CD4-positive, alpha-beta T cell treated with Interleukin-10 for 1 hour (primary cell): ENCODE measurements at places on chromosomes 2 and 18.

DNA sequence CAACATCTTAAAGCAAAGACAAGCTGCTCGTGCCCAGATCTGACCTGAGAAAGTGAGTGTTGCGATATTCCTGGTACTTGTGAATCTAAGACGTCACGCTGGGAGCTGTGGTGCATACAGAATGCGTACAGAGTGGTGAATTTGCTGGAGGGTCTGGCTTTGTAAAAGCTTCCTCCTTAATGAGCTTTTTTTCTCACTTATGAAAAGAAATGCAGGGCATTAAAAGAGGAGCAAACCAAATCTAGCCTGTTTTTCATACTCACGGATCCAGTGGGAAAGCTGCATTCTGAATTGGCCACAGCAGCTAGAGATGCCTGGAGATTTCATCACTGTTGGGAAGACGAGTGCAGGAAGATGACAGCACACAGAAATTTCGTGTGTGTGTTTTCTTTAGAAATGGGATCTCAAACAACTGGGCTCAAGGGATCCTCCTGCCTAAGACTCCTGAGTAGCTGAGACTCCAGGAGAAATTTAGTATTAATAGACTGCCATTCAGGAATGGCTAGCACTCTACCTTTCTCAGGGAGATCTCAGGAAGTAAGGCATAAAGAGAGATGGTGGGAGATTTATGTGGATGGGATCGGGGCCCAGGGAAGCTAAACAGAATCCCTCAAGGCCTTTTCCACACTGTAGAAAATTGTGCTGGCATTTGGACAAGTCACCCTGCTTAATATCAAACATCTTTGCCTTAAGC lies 181.3 kb downstream of the ALPK2 start:
- no peak for DNase-seq

GRCh38 chr2:8520791-8521344 lies 161.0 kb upstream of the ID2 start:
- no peak for DNase-seq

GRCh38 chr2:28539118-28539541 lies 43.3 kb downstream of the PLB1 start:
- DNase-seq = no peak

DNA sequence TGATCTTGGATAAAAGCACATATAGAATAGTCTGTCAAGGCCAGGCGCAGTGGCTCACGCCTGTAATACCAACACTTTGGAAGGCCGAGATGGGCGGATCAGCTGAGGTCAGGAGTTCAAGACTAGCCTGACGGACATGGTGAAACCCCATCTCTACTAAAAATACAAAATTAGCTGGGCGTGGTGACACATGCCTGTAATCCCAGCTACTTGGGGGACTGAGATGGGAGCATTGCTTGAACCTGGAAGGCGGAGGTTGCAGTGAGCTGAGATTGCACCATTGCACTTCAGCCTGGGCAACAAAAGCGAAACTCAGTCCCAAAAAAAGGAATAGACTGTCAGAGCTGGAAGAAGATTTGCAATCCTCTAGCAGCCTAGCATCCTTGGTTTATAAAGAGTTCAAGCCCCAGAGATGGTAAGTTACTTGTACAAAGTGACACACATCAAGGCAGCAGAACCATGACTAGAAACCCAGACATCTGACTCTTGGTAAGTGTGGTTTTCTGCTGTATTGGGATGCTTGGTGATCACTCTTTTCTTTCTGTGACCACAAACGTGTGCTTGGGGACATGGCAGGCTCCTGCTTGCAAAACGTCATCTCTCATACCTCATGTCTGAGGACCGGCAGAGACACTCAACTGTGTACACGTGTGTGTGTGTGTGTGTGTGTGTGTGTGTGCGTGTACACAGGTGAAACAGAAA lies 69.0 kb downstream of the OSBPL6 start:
- DNase-seq = no peak

GRCh38 chr2:42999391-42999841 lies 207.0 kb upstream of the HAAO start:
- no peak for DNase-seq

DNA sequence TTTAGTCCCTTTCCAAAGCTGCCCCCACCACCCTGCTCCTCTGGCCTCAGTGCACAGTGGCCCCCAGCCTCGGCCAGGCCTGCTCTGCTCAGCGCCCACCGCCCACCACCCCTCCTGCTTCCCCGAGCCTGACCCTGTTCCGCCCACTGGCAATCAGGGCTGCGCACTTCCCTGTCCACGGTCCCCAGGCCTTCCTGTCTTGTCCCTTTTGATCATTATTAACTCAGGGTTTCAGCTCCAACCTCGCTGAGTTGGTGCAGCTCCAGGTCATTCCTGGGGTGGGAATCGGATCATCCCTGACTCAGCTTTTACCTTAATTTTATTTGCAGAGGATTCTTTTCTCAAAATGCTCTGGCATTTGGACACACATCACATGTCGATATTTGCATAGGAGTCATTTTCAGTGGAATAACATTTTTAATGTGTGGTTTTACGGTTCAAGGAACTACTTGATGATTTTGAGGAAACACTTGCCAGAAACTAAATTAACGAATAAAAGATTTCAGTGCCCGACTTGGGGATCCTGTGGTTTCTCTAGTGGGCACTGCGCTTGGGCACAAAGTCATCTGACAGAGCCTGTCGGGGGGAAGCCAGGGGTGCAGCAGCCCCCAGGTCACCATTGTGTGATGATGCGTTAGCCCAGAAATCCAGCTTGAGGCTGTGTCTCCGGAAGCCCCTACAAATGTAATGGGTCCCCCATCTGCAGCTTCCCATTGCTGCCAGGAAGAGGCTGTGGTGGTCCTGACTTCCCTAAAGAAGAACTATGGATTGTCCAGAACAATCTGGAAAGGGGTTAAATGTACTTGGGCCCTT lies 1.0 kb upstream of the ESPNL start:
- DNase-seq = no peak

DNA sequence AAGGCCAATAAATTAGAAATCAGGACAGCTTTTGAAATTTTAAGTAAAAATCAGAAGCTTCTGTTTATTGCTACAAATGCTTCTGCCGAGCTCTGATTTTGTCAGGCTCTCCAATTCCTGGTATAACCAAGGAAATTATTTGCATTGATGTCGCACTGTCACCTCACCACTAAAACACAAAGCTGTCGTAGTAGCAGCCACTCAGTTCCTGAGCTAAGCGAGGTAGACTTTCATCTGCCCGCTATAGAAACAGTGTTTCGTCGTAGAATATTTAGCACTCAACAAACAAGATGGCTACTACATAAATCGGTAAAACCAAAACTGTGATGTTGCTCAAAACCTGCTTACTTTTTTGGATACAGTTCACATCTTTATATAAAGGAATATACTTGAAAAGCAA lies 141.3 kb upstream of the FOSL2 start:
- peak; percentile 48 for DNase-seq

DNA sequence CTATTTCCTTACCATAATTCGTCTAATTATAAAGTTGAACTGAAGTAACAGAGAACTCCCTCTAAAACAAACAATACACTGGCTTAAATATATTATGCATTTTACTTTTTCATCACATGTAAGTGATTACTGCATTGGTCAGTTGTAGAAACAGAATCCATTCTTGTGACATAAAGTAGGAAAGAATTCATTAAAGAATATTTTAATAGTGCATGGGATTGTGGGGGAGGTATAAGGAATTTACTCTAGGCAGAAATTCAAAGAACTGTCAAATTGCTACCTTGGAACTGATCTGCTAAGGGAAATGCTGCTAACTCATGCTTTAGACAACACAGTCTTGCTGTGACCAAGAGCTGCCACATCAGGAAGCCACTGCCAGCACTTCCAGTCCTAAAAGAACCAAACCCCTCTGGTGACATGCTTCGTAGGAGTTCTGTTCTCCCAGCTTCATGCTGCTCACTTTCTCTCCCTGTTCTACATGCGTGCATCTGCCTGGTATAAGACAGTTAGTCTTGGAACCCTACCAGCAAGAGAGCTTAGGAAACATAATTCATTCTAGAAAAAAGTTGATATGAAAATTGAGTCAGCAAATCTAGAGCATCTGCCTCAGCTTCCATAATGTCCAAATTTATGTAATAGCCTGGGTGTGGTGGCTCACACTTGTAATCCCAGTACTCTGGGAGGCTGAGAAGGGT lies 1137.6 kb upstream of the NXPH2 start:
- DNase-seq = no peak

DNA sequence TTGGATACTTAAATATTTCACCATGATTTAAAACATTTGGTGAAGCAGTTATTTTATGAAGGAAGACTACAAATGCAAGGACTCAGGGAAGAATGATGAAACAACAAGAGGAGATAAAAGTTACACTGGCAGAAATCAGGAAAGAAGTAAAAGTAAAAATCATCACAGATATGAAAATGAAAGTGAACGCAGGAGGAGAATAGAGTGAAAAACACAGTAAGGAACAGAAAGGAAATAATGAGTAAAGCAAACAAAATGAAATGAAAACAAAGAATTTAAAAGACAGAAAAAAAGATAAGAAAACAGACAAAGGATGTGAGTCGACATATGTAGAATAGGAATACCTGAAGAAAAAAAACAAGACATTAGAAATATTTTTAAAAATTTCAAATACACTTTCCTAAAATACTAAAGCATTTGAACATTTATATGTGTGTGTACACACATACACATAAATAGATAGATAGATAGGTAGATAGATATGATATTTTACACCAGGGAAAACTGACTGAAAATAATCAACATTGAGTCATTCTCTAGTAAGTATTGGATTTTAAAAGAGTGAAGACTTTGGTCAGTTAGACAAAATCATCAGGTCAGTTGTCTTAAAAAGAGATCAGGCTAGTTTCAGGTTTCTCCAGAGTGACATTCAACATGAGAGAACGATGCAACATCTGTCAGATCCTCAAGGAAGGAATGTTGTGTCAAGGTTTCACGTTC lies 12.1 kb upstream of the KDSR start:
- no peak for DNase-seq

GRCh38 chr18:65468881-65469280 lies 281.9 kb upstream of the CDH7 start:
- no peak for DNase-seq

DNA sequence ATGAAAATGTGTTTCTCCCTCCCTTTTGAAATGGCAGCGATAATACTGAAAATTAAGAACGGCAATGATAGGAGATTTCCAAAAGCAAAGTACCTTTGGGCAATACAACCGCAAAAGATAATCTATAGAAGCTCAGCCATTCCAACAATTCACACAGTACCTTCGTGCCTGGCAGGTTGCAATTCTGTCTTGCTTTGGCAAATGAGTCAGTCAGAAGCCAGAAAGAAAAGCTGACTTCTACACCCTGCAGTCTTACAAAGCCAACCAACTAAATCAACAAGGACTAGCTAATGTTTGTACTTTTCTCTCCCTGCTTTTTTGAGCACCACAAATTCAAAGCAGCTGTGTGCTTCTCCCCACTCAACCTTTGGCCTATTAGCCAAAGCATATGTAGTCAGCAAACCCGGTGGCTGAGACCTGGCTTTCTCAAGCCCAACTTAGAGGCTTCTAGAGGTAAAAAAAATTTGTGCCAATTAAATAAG lies 25.7 kb upstream of the ID2 start:
- no peak for DNase-seq
